ENCODE measurements at places on chromosomes 6 and 20. TPM values are rescaled to one million over a fixed set of nuclear protein-coding genes. Genes with fewer than 3 reads are reported as not detected.

Gene ELOVL4
- polyA plus RNA-seq = 0.40 TPM

DNA sequence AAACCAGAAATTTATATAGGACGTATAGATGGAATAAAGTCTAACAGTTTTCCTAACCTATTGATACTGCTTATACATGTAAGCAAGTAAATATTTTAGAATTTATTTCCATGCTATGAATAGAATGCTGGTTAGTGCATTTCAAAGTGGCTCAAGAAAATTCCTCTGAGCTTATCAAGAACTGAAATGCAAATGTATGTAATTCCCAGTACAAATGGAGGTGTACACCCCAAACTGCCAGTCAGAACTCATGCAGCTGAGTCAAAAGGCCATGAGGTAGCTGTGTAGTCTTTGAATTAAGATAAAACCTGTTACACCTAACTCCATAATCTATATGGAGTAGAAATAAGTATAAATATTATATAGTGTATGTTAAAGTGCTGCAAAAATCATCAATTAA lies 232.2 kb upstream of the KCNQ5 start:
- no peak overlapping the region for H3K4me3 ChIP-seq
- H3K36me3 ChIP-seq = no peaks in the 10 kb centered on the region
- no peaks in the 10 kb centered on the region for H3K27me3 ChIP-seq
- H3K27ac ChIP-seq = no peak overlapping the region

DNA sequence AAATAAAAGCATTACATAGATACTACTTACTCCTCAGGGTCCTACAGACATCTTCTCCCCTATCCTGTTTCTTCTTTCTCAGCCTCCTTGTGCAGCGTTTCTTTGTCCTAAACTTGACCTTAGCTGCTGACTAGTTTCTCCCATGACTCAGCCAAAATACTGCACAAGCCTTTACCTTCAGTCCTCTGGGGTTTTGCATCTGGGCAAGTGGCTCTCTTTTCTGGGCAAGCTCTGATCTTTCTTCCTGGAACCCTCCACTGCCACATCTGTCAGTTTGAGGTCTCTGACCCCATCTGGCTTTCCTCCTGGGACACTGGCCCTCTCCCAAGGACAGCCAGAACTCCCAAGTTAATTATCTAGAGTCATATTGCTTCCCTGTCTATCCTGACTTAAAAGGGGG lies 838.4 kb downstream of the DHX35 start:
- H3K27me3 ChIP-seq = no peaks in the 10 kb centered on the region
- H3K4me3 ChIP-seq = no peak overlapping the region
- H3K36me3 ChIP-seq = no peaks in the 10 kb centered on the region

Gene TUBE1
- polyA plus RNA-seq = 13.8 TPM

DNA sequence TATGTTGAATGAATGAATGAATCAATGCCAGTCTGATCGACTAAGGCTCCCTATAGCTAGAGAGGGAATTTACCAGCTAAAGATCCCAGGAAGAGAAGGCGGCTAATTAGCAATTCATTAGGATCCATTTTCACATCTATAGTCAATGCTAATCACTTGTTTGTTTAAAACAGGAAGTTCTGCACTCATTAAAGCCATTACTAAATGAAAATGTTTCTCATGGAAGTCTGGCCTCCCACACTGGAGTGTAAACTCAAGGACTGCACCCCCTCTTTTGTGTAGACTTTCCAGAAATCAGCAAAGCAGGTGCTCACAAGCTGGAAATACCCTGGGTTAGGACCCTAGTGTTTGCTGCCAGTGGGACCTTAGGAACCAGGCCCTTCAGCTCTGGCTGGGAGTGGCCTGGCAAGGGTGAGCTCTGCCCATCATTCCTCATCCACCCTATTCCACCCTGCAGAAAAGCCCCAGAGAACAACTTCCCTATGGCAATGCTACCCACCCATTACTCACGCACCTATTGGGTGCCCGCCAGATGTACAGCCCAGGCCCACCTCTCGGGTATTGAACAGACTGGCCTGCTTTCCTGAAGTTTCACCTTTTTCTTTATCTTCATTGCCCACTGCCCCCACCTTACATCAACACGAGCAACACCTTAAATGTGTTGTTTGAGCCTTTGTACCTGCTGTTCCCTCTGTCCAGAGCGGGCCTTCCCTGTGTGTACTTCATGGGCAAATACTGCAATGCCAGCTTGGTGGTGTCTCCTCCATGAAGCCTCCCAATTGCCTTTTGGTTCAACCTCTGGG lies 60.8 kb downstream of the TTI1 start:
- DNase-seq = no peak
- H3K27ac ChIP-seq = no peak overlapping the region
- no peak overlapping the region for H3K4me3 ChIP-seq

DNA sequence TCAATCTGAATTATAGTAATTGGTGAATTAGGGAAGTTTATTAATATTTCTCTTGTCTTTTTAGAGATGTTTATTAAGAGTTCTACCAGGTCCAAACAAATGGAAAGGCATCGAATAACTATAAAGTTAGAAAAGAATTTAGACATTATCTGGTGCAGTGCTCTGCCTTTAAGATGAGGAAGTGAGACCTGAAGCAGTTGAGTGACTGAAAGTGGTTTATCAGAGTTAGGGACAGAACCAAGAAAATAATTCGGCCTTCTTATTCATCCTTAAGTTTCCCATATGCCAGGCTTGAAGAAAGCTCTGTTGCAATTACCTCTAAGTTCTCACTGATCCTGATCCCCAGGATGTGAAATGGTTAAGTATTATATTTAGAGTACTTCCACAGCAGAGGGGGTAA lies 94.2 kb upstream of the FLRT3 start:
- H3K4me1 ChIP-seq = no peaks in the 10 kb centered on the region
- H3K36me3 ChIP-seq = no peaks in the 10 kb centered on the region
- no peak overlapping the region for H3K27ac ChIP-seq
- DNase-seq = no peak

GRCh38 chr20:51426718-51427650 lies 115.5 kb downstream of the NFATC2 start:
- no peaks in the 10 kb centered on the region for H3K4me1 ChIP-seq
- H3K4me3 ChIP-seq = no peak overlapping the region
- DNase-seq = no peak
- H3K27me3 ChIP-seq = no peaks in the 10 kb centered on the region
- H3K36me3 ChIP-seq = no peaks in the 10 kb centered on the region

GRCh38 chr20:22525821-22526220 lies 58.6 kb downstream of the FOXA2 start:
- H3K4me3 ChIP-seq = no peak overlapping the region
- no peak overlapping the region for H3K27ac ChIP-seq
- no peak for DNase-seq
- H3K36me3 ChIP-seq = no peaks in the 10 kb centered on the region

Gene BTNL2
- not detected for polyA plus RNA-seq

DNA sequence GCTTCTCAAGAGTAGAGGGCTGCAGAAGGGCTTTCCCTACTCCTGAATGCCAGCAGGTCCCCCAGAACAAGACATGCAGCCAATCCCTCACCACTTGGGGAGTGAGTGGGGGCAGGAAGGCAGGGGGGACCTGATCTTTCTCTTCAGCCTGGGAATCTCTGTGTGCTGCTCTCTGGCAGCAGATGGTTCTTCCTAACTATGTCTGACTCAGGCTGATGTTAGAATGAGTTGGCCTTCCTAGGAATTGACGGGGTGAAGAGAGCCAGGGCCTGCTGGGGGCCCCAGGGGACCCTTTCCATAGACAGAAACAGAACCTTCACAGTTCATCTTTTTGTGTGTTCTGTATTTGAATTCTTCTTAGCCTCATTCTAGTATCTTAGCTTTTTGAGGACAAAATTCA lies 29.0 kb upstream of the TCP11 start:
- H3K27ac ChIP-seq = no peak overlapping the region
- no peaks in the 10 kb centered on the region for H3K27me3 ChIP-seq
- no peaks in the 10 kb centered on the region for H3K4me1 ChIP-seq
- DNase-seq = no peak

- H3K27ac ChIP-seq = no peak overlapping the region
- H3K4me3 ChIP-seq = no peak overlapping the region
- no peaks in the 10 kb centered on the region for H3K36me3 ChIP-seq
- DNase-seq = no peak
Measured at GRCh38 chr6:113881478-113881980, 24.4 kb downstream of the MARCKS start.

Gene RIPPLY2
- polyA plus RNA-seq = 0.67 TPM

Gene PRRT1
- 26.0 TPM for polyA plus RNA-seq

Gene SRMS
- polyA plus RNA-seq = not detected

- H3K36me3 ChIP-seq = no peaks in the 10 kb centered on the region
- H3K4me1 ChIP-seq = peaks cover 24% of the 10 kb centered on the region
- H3K27ac ChIP-seq = no peak overlapping the region
- no peak overlapping the region for H3K4me3 ChIP-seq
- DNase-seq = no peak
- no peaks in the 10 kb centered on the region for H3K27me3 ChIP-seq
Measured at GRCh38 chr6:111681860-111682259, 76.2 kb upstream of the TRAF3IP2 start.
